Prostate gland (tissue), 2 donors: ENCODE measurements at places on chromosomes 5 and 9. TPM values are rescaled to one million over a fixed set of nuclear protein-coding genes. Genes with fewer than 3 reads are reported as not detected.

DNA sequence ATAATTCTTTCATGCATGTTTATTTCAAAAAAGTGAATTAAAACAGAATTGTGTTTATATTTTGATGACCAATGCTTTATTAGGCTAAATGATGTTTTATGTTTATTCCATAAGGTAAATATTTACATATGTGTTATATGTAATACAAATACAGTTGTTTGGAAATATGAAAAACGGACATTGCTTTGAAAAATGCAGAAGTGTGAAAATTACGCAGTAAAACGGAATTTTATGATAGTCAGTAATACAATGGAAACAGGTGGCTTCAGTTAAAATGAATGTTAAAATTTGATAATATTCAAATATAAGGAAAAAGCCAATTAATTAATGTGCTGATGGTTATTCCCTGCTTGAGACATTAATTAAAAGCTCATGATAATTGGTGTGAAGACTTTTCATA is 1633.8 kb downstream of the MAT2B start:
- H3K27ac ChIP-seq: no peak overlapping the region
- no peaks in the 10 kb centered on the region for H3K4me1 ChIP-seq
- no peak overlapping the region for H3K4me3 ChIP-seq
- no peaks in the 10 kb centered on the region for H3K36me3 ChIP-seq

DNA sequence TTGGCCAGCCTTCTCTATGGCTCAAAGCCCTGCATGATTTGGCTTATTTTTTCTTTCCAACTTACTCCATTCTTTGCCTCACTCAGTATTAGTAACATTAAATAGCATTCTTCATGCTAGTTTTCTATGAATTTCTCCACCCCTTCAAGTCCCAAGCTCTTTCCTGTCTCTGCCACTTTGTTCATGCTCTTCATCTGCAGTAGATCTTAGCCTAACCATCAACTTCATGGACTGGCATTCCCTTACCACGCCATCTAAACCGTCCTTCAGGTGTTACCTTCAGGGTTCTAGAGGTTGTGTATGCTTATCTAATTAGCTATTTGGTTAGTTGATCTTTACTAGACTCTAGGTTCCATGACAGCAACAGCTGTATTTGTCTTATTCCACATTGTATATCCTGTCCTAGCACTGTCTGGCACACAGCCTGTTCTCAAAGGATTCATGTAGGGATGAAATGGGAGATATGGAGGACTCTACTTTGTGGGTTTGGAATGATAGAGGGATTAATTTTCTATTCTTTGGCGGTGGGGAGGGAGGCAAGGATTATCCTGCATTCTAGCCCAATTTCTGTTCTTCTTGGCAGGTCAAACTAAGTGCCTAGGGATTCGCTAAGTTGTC is 26.4 kb downstream of the TMEM167A start:
- no peaks in the 10 kb centered on the region for H3K27me3 ChIP-seq
- H3K4me1 ChIP-seq: no peaks in the 10 kb centered on the region
- H3K36me3 ChIP-seq: no peaks in the 10 kb centered on the region
- no peak overlapping the region for H3K4me3 ChIP-seq
- DNase-seq: no peak

DNA sequence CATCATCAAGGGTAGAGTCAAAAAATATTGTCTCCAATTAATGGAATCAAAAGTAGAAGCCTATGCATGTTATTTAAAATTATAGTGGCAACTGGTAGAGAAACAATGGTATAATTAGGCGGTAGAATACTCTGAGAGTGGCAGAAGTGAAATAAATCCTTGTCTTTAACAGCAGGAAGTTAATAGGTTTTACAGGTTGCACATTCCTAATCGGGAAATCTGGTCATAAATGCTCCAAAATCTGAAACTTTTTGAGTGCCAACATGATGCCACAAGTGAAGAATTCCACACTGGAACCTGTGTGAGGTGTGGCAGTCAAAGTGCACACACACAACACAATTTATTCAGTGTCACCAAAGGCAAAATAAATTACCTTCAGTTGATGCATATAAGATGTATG is 433.4 kb downstream of the TAF11L14 start:
- H3K27ac ChIP-seq: no peak overlapping the region
- DNase-seq: no peak
- no peak overlapping the region for H3K4me3 ChIP-seq
- H3K4me1 ChIP-seq: no peaks in the 10 kb centered on the region

DNA sequence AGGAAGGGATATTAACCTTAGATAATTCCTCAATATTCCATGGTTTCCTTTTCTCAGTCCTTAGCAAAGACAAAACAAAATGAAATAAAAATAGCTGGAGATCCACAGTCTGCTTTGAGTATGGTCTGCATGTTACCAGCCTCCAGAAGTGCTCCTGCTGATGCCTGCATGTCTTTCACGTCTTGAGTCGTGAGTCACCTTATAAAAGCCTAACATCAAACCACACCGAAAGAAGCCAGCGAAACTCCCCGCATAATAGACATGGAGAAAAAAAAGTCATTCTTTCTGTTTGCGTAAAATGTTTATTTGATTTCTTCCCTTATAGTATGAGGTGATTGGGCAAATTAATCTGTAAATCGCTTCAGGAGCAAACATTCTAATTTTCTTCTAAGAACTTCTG is 380.5 kb downstream of the SLCO4C1 start:
- no peaks in the 10 kb centered on the region for H3K4me1 ChIP-seq
- no peaks in the 10 kb centered on the region for H3K27me3 ChIP-seq

DNA sequence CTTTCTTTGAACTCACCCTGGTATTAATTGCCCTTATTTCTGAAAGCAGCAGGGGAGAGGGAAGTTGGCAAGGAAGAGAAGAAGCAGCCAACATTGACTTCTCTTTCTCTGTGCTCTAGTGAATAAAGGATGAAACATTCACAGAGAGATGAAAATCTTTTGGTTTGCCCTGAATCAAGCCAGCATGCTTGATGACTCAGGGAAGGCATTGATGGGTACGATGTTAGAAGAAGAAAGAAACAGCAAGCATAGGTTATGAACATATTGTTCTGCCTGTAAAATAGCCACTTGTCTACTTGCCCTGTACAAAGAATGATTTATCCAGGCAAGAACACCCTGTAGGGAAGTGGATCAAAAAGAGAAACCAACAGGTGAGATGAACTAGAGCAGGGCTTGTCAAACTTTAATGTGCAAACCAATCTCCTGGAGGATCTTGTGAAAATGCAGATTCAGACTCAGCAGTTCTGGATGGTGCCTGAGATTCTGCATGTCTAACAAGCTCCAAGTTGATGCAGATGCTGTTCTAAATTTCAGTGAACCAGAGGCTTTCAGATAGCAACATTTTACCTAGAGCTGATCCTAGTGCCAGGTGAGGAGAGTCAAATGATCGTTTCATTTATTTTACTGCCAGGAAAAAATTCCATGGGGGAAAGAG is 586.6 kb upstream of the TLE4 start:
- H3K36me3 ChIP-seq: no peaks in the 10 kb centered on the region
- no peaks in the 10 kb centered on the region for H3K27me3 ChIP-seq
- DNase-seq: no peak
- H3K4me1 ChIP-seq: no peaks in the 10 kb centered on the region

GRCh38 chr9:89022902-89023301 is 31.6 kb downstream of the S1PR3 start:
- no peak for DNase-seq
- no peak overlapping the region for H3K27ac ChIP-seq
- no peaks in the 10 kb centered on the region for H3K36me3 ChIP-seq
- H3K27me3 ChIP-seq: no peaks in the 10 kb centered on the region
- no peak overlapping the region for H3K4me3 ChIP-seq
- H3K4me1 ChIP-seq: peaks cover 5% of the 10 kb centered on the region

- DNase-seq: no peak
- H3K27me3 ChIP-seq: no peaks in the 10 kb centered on the region
- no peak overlapping the region for H3K4me3 ChIP-seq
- no peaks in the 10 kb centered on the region for H3K36me3 ChIP-seq
Observed at GRCh38 chr9:121302786-121303185, 34.8 kb downstream of the GSN start.

DNA sequence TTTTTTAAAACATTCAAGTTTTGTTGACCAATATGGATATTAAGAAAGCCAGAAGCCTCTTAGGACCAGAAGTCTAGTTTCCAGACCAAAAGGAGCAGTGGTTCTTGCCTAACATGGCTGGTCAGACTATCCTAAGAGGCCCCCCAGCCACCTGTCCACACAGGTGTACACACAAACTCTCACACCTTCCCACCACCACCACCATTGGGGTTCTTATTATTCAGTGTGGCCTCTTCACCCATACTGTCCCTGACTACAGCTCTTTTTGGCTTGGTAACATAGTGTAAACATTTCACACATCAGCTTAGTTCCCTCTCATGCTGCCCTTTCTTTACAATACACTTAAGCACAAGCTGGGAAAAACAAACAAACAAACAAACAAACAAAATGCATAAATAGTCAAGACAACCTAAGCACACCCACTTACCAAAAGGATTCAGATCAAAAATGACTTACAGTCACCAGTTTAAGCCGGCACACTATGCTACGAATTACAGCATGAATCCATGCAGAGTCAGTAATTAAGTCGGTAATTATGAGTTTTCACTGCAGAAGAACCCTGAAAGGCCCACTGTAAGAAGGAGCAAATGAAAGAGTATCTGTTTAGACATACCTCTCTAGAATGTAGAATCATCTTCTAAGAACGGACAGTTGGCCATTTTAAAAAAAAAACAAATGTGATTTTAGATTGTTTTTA is 9.5 kb downstream of the LHFPL2 start:
- peak overlapping the region; percentile 5 for H3K27ac ChIP-seq
- DNase-seq: no peak
- no peaks in the 10 kb centered on the region for H3K36me3 ChIP-seq
- H3K27me3 ChIP-seq: no peaks in the 10 kb centered on the region
- no peaks in the 10 kb centered on the region for H3K4me1 ChIP-seq

- no peak for DNase-seq
- H3K36me3 ChIP-seq: no peaks in the 10 kb centered on the region
- H3K4me3 ChIP-seq: no peak overlapping the region
- no peaks in the 10 kb centered on the region for H3K4me1 ChIP-seq
- no peaks in the 10 kb centered on the region for H3K27me3 ChIP-seq
Observed at GRCh38 chr5:150661821-150662596, 958 bp downstream of the MYOZ3 start.

DNA sequence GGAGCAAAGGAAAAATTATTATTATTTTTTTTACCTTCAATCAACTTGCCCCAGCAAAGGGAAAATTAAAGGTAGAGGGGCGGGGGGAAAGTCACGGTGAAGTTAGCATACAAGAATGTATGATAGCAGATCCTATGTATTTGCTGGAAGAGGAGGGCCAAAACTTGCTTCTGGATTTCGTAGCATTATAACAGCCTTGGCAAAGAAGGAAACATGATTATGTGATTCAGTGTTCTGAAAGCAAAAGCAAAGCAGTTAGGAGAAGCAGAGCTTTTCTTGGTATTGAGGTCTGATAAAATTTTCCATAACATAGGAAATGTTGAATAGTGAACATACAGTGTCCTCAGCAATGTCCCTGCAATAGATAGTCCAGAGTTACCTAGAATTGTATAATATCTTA is 32.4 kb downstream of the MAST4 start:
- DNase-seq: no peak
- H3K4me3 ChIP-seq: no peak overlapping the region
- no peaks in the 10 kb centered on the region for H3K27me3 ChIP-seq
- no peaks in the 10 kb centered on the region for H3K36me3 ChIP-seq
- no peaks in the 10 kb centered on the region for H3K4me1 ChIP-seq

- no peaks in the 10 kb centered on the region for H3K36me3 ChIP-seq
- H3K27ac ChIP-seq: no peak overlapping the region
Observed at GRCh38 chr5:124061068-124061430, 549.1 kb downstream of the CSNK1G3 start.

- no peak overlapping the region for H3K27ac ChIP-seq
- DNase-seq: no peak
- H3K4me3 ChIP-seq: no peak overlapping the region
- H3K36me3 ChIP-seq: no peaks in the 10 kb centered on the region
- no peaks in the 10 kb centered on the region for H3K4me1 ChIP-seq
Observed at GRCh38 chr9:35335164-35335563, 154.7 kb upstream of the RUSC2 start.

DNA sequence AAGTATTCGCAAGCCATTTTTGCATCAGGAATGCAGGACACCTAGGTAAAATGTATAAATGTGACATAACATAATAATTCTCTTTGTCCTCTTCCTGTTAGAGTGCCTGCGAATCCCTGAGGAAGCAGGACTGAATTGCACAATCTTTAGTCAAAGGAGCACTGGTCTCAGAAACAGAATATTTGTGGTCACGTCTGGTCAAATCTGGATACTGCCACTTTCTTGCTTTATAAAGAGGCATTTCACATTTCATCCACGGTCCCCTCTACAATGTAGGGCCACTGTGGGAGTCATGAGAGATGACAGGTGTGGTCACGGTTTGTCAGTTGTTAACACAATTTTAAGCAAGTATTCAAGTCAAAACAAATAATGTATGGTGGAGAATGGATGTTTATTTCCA is 564.0 kb downstream of the IRX1 start:
- no peak overlapping the region for H3K4me3 ChIP-seq
- no peaks in the 10 kb centered on the region for H3K4me1 ChIP-seq
- no peaks in the 10 kb centered on the region for H3K27me3 ChIP-seq
- no peaks in the 10 kb centered on the region for H3K36me3 ChIP-seq

DNA sequence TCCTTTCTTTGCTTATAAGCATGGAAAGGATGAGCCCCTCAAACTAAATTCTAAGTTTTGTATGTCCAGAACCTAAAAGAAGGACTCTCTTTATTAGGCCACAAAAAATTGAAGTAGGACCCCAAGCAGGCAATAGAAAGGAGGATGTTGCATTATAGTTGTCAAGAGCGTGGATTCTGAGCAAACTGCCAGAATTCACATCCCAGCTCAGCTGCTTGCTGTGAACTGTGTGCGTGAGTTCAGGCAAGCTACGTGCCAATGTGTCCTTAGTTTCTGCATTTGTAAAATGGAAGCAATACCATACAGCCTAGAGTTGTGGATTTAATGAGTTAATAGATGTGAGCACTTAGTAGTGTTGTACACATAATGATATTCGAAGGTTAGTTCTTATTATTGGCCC is 70.6 kb upstream of the SLC44A1 start:
- no peak overlapping the region for H3K27ac ChIP-seq
- no peaks in the 10 kb centered on the region for H3K4me1 ChIP-seq
- H3K4me3 ChIP-seq: no peak overlapping the region
- H3K27me3 ChIP-seq: no peaks in the 10 kb centered on the region

GRCh38 chr5:107531308-107531707 is 139.4 kb downstream of the EFNA5 start:
- no peak overlapping the region for H3K27ac ChIP-seq
- H3K4me3 ChIP-seq: no peak overlapping the region
- no peaks in the 10 kb centered on the region for H3K27me3 ChIP-seq
- DNase-seq: no peak
- no peaks in the 10 kb centered on the region for H3K4me1 ChIP-seq
- no peaks in the 10 kb centered on the region for H3K36me3 ChIP-seq

- H3K27ac ChIP-seq: no peak overlapping the region
- no peaks in the 10 kb centered on the region for H3K27me3 ChIP-seq
- H3K36me3 ChIP-seq: no peaks in the 10 kb centered on the region
Observed at GRCh38 chr9:76911971-76912370, 6.1 kb upstream of the PRUNE2 start.

GPR21 gene
- total RNA-seq: 0.97 TPM

C5orf58 gene
- 15.7 TPM for total RNA-seq

ATOSB gene
- total RNA-seq: 21.3 TPM

IL17B gene
- total RNA-seq: not detected

AFAP1L1 gene
- 10.3 TPM for total RNA-seq

EIF4E1B gene
- 1.6 TPM for total RNA-seq

CARD6 gene
- total RNA-seq: 1.3 TPM

WHRN gene
- 13.8 TPM for total RNA-seq

CSNK1G3 gene
- 43.1 TPM for total RNA-seq

LHX6 gene
- total RNA-seq: 2.7 TPM
